Mucosa of gallbladder (tissue), 1 donor: ENCODE measurements at places on chromosomes 11 and 22. TPM values are rescaled to one million over a fixed set of nuclear protein-coding genes. Genes with fewer than 3 reads are reported as not detected.
A peak's percentile ranks its signal among the peaks of the same experiment; 100 is the strongest.

DNA sequence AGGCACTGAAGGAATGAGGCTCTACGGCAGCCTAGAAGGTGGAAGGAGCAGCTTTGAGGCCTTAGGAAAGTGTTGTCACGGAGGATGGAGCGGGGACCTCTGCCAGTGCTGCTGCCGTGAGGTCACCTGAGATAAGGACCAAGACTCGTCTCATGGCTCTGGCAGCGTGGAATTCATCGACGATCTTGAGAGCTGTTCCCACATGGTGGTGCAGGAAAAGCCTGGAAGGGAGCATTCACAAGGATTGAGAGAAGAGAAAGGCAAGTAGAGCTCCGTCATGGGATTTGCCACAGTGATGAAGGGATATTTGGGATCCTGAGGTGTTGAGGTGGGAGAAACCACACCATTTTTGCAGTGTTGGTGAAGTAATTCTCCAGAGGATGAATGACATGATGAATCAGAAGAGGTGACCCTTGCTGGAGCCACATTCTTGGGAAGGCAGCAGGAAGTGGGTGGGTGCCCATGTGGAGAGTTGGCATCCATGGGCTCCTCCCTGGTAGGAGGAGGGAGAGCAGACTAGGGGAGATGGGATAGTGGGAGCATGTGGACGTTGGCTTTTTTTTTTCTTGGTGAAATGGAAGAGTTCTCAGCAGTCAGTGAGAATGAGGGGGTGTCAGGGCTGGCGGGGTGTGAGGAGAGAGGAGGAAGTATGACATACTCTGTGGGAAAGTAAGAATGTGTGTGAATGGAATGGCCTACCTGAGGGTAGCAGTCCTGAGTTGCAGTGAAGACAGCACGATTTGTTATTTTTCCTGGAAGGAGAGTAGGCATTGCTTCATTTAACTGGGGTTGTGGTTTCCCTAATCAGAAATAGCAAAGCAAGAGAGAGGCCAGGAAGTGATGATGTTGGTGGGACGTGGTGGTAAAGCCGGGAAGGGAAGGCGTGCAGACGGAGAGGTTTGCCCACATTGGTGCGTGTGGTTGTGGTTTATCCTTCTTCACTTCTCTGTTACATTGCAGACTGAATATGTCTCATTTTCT is 11.1 kb downstream of the PPP6R3 start:
- no peak for DNase-seq

- peak; percentile 32 for DNase-seq
Measured at GRCh38 chr11:129317571-129317970, 58.1 kb upstream of the BARX2 start.

DNA sequence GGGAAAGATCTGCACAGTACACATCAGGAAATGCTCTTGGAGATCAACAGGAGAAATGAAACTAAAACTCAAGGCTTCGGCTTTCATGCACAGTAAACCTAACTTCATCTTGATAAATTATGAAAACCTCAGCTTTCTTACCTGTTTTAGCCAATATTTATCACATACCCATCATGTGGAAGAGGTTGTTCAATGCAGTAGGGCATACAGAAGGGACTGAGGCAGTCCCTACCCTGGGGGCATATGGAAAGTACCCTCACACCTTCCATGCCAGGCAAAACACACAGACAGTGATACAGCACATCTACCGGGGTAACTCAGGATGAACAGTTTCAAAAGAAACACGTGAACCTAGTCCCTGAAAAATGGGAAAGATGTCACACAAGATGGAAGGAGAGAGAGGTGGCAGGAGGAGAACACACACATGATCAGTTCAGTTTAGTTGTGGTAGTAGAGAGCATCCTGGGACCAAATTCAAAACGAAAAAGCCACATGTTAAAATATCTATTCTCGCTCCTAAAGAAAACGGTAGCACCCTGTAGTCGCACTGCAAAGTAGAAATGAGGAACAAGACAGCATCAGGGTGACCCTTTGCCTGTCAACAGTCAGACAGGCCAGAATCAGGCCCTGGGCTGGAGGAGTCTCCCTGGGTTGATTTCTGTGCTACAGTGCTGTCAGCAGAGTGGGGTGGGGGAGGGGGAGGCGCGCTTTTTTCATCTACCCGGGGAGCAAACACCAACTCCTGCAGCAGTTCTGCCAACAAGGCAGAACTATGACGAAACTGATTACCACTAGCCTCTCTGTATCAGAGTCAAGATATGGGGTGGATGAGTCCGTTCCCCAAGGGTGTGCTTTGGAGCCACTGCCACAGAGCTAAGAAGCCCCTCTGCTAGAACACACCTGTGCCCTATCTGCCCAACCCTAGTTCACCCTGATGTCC is 1.3 kb downstream of the HIRA start:
- no peak for DNase-seq

GRCh38 chr11:29328961-29329441 is 687.8 kb downstream of the KCNA4 start:
- peak; percentile 11 for DNase-seq

- no peak for DNase-seq
Measured at GRCh38 chr22:36368359-36368983, 19.3 kb downstream of the MYH9 start.

DNA sequence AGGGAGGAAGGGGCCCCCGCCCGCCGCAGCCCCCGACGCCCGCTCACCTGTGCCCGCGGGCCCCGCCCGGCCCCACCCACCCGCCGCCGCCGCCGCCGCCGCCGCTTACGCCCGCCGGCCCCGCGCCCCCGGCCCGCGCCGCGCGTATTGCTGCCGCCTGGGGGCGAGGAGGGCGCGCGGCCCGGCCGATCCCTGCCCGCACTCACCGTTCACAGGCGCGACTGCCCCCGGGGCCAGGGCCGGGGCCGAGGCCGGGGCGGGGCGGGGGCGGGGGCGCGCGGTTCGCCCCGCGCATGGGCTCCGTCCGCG is 212 bp downstream of the HRAS start:
- no peak for DNase-seq

GRCh38 chr11:88657076-88657738 is 319.7 kb upstream of the CTSC start:
- DNase-seq, result no peak

TRIM34 gene
- 8.6 TPM for total RNA-seq

MEI1 gene
- total RNA-seq, result 1.4 TPM

ASCL2 gene
- 1.1 TPM for total RNA-seq
